ENCODE measurements at places on chromosomes 13 and 19.
A peak's percentile ranks its signal among the peaks of the same experiment; 100 is the strongest.

- no peak for DNase-seq
Observed at GRCh38 chr19:16296713-16297112, 27.9 kb upstream of the KLF2 start.

- peak; percentile 33 for DNase-seq
Observed at GRCh38 chr19:1455336-1456120, 5.6 kb downstream of the APC2 start.

GRCh38 chr19:12796146-12797071, 5.1 kb downstream of the JUNB start:
- peak; percentile 56 for DNase-seq

DNA sequence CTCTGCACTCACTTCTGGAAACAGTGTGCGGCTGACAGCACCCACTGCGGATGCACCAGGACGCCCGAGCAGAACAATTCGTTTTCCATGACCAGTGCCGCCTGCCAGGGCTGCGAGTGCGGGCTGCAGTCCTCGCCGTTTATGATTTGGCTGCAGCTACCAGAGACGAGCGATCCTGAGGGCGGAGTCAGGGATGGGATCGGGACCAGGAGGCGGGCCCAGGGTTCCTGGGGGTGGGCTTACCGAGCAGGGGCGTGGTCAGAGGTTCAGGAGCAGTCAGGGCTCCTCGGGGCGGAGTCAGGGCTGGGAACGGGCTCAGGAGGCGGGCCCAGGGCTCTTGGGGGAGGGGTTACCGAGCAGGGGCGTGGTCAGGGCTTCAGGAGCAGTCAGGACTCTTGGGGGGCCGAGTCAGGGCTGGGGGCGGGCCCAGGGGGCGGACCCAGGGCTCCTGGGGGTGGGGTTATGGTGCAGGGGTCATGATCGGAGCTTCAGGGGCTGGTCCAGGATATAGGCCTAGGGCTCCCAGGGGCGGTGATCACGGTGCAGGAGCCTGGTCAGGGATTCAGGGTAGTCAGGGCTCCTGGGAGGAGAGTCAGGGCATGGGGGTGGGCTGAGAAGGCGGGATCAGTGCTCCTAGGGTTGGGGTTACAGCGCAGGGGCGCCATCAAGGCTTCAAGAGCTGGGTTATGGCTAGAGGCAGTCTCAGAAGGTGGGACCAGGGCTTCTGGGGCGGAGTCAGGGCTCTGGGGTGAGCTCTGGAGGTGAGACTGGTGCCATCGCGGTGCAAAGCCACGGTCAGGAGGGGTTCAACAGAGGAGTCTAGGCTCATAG, 1.7 kb downstream of the KLK4 start:
- no peak for DNase-seq

- peak; percentile 71 for DNase-seq
Observed at GRCh38 chr19:41570639-41571112, 5.3 kb upstream of the CEACAM21 start.

- DNase-seq: no peak
Observed at GRCh38 chr13:93534181-93534700, 307.6 kb downstream of the GPC6 start.

DNA sequence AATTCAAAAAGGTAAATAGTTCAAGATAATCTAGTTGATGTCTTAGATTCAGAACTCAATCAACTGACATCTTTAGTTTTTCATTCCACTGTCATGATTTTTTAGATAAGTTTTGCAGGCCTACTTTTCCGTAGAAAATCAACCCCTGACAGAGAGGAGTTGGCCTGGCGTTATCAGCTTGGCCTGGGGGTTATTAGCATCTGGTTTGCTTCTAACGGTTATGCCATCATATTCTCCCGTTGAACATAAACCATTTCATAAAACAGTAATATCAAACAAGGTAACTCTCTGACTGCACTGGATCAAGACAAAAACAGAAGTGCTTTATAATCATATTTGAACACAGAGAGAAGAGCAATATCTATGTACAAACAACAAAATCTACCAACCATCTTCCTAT, 130.8 kb upstream of the PCDH20 start:
- no peak for DNase-seq

DNA sequence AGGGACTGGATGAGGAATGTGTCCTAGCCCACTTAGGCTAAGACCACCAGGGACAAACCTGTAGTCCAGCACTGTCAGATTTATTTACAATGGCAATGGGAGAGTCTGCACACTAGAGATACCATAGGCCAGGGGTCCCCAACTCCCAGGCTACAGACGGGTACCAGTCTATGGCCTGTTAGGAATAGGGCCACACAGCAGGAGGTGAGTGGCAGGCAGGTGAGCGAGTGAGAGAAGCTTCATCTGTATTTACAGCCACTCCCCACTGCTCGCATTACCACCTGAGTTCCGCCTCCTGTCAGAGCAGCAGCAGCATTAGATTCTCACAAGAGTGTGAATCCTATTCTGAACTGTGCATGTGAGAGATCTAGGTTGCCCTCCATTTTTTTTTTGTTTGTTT, 2.4 kb downstream of the THAP8 start:
- no peak for DNase-seq

GRCh38 chr13:76316998-76317527, 569.1 kb downstream of the KCTD12 start:
- DNase-seq: no peak

GRCh38 chr19:7904074-7905020, 670 bp downstream of the MAP2K7 start:
- peak; percentile 61 for DNase-seq

- no peak for DNase-seq
Observed at GRCh38 chr19:1253514-1254080, 5.2 kb downstream of the MIDN start.

DNA sequence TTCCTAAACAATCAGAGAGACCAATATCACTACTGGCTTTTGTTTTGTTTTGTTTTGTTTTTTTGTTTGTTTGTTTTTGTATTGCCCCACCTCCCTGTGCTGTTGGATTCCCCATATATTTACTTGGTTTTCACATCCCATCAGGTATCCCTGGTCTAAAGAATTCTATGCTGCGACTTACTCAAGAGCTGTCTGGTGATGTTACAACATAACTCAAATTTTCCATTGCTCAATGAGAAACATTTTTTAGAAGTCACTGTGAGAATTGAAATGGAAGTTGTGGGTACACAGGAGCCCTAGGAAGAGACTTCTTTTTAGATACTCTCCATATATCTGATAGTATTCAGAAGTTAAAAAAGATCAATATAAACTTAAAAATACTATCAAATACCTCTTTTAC, 181.4 kb downstream of the KLF5 start:
- DNase-seq: no peak

DNA sequence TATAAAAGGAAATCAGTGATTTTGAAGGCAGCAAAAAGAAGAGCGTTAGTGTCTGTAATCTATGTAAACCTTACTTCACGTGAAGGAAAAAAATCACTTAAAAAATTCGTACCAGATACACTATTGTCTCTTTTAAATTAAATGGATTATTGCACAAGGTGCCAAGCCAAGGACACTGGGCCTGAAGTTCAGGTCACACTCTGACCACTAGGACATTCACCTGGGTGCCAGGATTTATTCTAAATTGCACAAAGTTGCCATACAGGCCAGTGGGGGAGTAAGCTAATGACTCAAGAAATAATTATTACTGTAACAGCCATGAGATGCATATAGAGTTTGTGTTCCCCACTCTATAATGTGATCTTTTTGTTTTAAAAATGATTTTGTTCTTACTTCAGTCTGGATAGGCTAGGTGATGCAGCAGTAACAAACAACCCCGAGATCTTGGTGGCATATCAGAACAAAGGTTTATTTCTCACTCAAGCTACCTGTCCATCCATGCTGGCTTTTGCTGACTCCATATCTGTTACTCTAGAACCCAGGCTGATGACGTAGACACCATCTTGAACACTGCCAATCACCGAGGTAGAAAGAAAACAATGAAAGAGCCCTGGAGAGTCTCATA, 252.1 kb downstream of the DCT start:
- no peak for DNase-seq

DNA sequence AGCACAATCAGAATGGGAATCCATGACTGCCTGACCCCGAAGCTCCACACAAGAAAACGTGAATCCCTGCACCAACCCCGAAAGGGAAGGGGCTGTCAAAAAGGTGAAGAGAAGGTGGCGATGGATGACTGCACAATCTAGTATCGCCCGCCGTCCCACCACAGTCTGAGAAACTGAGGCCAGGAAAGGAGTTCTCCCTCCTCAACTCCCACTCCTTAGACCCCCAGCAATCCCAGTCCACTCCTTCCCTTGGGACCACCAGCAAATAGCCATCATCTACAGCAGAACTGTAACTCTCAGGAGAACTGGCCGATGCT, 451 bp downstream of the NOSIP start:
- DNase-seq: no peak

GRCh38 chr19:11090997-11091702, 1.9 kb downstream of the LDLR start:
- DNase-seq: no peak

DNA sequence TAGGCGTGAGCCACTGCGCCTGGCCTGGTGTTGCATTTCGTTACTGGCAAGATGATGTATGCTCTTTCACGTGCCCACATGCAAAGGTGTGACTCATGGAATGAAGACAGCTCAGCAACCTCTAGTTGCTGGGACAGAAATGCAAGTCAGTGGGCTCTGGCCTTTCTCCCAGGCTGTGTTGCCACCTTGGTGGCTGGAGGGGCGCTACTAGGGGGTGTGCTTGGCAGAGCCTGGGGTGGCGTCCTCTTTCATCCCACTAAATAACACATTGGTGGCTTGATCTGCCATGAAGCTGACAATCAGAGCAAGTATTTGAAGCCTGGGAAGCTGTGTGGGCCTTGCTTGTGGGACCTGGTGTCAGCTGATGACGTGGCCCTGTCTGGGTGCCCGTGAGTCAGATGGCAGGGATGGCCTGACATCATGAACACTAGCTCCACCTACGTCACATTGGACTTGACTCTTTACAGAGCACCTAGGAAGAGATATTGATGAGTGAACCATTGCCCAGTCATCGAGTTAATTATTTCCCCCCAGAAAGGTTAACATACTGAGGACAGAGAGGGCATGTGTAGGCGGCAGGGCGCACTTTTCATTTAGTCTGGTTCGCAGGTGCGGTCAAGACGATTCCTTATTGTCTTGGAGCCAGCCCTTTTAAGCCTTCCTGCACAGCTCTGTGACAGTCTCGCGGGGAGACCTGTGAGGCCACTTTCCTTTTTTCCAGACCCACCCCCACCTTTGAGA, 154.2 kb downstream of the TM9SF2 start:
- no peak for DNase-seq

DNA sequence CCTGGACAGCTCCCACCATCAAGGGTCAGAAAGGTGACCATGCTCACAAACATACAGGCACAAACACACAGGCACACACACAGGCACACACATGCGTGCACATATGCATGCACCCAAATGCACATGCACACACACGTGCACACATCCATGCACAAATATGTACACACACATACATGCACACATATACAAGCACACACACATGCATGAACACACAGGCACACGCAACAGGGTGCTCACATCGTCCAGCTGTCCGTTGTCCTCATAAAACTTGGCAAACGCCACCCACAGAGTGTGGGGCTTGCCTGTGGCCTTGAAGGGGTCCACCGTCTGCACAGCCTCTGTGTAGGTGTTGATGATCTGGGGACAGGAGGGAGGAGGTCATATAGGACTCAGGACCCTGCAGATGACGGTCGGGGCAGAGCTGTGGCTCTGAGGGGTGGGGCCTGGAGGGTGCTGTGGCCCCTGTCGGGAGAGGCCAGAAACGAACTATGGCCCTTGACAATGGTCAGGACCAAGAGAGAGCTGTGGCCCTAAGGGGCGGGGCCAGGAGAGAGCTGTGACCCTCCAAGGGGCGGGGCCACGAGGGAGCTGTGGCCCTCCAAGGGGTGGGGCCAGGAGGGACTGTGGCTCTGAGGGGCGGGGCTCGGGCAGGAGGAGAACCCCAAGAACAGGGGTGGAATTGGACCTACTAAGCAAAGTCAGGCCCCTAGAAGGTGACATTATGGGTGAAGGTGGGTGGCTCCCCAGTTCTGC, 6.2 kb downstream of the XAB2 start:
- DNase-seq: no peak

- no peak for DNase-seq
Observed at GRCh38 chr13:103715335-103715734, 649.1 kb upstream of the SLC10A2 start.
